ENCODE measurements at places on chromosomes 12 and 14.

- no peak for DNase-seq
Observed at GRCh38 chr12:15756822-15757221, 32.4 kb downstream of the EPS8 start.

DNA sequence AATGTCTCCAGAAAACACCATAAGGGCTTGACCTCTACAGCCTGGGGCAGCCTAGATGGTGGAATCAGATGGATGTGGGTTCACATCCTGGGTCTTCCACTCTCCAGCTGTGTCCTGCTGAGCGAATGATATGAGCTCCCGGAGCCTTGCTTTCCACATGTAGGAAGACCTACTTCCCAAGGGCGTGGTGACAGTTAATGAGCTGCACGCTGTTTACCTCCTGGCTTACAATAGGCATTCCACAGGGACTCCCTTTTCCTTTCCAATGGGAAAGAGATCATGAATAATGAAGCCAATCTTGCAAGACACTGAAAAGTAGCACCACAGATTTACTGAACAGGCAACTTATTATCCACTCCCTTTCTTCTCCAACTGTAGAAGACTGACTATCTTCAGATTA lies 46.1 kb downstream of the TMTC1 start:
- DNase-seq: no peak

DNA sequence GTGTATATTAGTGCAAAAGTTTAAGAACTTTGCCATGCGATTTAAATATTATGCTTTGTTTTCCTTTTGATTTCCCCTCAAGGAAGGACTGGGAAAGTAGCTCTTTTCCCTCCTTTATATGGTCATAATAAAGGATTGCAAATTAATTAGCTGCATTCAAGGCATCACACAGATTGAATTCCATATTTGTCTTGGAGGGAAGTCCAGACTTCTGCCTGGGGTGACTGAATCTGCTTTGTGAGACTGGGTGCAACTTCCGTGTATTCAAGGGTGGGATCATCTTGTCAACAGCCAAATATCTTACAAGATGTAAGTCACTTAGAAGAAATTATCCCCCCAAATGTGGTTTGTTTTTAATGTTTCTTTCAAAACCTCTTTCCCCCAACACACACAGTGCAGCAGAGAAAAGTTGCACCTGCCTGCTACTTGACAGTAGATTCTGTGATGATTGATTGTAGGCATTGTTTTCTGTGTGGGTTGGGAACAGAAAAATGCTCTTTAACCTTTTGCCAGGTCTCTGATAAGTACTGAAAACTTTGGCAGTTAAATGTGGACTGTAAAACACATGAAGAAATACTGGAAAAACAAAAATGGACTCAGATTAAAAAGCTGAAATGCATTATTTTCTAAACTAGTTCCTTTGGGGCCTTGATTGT lies 28.4 kb downstream of the STK38L start:
- DNase-seq: no peak

GRCh38 chr14:93054006-93054405 lies 61.7 kb downstream of the ITPK1 start:
- no peak for DNase-seq

- no peak for DNase-seq
Observed at GRCh38 chr12:84653482-84653881, 259.1 kb downstream of the SLC6A15 start.

GRCh38 chr14:62185078-62185477 lies 422.9 kb downstream of the SNAPC1 start:
- no peak for DNase-seq

All from stimulated activated CD8-positive, alpha-beta memory T cell treated with anti-CD3 and anti-CD28 coated beads, Interleukin-7, amount 100 ng/mL, for 24 hours (primary cell).